Liver (tissue), 10 donors: ENCODE measurements at places on chromosomes 4 and X.

DNA sequence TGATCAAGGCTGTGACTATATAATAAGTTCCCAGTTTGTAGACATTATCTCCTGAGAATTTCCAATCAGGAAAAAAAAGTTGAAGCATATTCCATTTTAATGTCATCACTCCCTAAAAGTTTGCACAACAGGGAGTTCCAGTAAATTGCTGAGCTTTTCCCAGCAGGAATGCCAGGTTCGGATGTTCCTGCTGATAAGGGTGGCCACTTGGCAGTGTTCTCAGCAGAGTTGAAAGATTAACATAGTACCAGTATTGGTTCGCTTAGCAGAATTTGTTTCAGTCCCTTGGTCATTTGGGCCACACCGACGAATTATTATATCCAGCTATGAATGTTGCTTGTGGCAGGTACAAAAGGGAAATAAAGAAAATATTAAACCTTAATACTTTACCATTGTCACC lies 5.2 kb upstream of the CXCL2 start:
- DNase-seq: no peak

GRCh38 chrX:81205551-81205950 lies 3.6 kb downstream of the SH3BGRL start:
- no peak for DNase-seq

- DNase-seq: no peak
Observed at GRCh38 chrX:120672841-120673530, 43.1 kb upstream of the C1GALT1C1 start.

DNA sequence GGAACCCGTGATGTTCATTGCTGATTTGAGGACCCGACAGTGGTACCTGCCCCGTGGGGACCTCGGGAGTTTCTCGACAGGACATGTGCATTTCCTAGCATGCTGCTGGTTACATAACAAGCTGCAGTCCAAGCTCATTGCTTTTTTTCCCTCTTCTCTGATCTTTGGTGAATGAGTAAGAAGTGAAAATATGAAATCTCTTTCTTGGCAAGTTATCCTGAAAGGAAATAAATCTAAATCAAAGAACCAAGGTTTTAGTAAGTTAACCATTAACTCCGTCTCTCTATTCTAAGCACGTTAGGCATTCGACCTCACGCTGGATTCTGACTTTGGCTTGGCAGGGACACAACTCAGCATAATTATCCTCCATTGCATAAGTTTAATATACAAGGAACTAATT lies 86.6 kb downstream of the STK32B start:
- no peak for DNase-seq

GRCh38 chrX:50075630-50076339 lies 125.0 kb downstream of the AKAP4 start:
- no peak for DNase-seq

- DNase-seq: no peak
Observed at GRCh38 chrX:17713288-17713687, 24.0 kb upstream of the SCML1 start.

- DNase-seq: no peak
Observed at GRCh38 chr4:150141756-150142155, 63.5 kb downstream of the DCLK2 start.

DNA sequence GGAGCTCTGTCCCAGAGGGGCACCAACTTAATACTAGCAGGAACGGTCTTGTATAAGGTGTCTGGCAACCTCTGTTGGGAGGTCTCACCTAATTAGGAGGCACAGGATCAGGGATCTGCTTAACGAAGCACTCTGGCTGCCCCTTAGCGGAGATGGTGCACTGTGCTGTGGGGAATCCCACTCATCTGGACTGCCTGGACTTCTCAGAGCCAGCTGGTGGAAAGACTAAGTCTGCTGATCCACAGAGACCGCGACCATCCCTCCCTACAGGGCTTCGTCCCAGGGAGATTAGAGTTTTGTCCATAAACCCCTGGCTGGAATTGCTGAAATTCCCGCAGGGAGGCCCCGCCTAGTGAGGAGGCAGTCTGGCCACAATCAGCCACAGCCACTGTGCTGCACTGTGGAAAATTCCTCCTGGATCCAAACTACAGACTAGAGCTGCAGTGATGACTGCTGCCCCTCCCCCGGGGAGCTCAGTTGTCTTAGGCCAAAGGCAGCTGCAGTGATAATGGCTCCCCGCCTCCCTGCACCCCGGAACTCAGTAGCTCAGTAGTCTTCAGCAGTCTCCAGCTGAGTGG lies 22.0 kb upstream of the ZCCHC4 start:
- no peak for DNase-seq

DNA sequence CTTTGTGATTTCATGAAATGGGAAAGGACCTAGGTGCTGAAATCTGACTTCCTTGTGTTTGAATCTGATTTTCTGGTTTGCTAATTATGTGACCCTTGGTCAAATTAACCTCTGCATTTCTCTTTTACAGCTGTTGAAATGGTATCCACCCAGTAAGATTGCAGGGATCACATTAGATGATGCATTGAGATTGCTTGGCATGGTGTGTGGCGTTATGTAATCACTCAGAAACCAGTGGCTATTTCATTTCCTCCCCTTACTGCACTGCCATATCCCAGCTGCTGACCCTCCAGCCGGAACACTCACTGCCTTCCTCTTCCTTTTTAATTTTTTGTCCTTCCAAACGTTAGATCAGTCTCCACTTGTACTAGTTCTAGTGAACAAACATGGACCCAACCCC lies 79.0 kb downstream of the KLHL8 start:
- no peak for DNase-seq

- DNase-seq: no peak
Observed at GRCh38 chr4:76748649-76749048, 149.3 kb downstream of the SOWAHB start.

DNA sequence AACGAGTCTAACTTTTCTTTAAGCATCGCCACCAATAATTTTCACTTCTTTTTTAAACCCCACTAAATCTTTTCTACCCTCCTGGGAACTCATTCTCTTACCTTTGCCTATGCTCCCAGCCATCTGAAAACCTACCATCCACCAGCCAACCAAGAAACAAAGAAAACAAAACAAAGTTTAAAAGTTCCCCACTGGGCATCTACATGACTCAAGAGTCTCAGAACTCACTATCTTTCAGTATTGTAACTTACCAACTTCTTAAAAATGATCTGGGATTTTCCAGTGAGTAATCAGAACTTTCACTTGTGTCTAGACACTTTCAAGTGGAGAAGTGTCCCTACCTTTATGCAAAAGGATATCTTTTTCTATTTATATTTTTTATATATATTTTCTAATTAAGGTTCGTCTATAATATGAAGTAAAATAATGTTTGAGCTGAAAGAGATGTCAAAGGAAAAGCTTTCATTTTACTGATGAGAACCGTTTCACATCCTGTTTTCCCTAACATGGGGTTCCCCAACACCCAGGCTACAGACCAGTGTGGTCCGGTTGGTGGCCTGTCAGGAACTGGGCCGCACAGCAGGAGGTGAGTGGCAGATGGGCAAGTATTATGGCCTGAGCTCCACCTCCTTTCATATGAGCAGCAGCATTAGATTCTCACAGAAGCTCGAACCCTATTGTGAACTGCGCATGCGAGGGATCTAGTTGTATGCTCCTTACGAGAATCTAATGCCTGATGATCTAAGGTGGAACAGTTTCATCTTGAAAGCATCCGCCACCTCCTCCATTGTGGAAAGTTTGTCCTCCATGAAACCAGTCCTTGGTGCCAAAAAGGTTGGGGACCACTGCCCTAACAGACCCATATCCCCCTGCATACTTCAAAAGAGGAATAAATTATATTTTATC lies 9.8 kb upstream of the TIGD2 start:
- no peak for DNase-seq

GRCh38 chr4:34845926-34846325 lies 1398.4 kb downstream of the ARAP2 start:
- DNase-seq: no peak

- DNase-seq: no peak
Observed at GRCh38 chr4:96063639-96064038, 223.7 kb downstream of the PDHA2 start.

- no peak for DNase-seq
Observed at GRCh38 chr4:5746829-5747737, 36.1 kb downstream of the EVC start.

DNA sequence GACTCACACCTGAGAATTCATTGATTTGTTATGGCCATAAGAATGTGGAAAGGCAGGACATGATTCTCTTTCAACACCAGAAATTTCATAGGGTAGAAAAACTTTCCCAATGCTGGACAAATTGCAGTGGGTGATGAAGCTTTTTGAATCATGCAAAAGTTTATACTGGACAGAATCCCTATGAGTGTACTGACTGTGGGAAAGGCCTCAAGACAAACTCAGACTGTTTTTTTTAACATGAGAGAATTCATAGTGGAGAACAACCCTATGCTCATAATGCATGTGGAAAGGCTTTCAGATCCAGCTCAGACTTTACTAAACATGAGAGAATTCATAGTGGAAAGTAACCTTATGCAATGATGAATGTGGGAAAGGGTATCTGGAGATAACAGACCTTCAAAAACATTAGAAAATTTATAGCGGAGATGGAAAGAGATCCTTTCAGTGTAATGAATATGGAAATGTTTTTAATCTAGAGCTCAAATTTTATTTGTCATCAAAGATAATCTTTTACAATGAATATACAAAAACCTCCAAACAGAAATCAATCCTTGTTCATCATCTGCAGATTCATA lies 36.2 kb upstream of the MAGED1 start:
- DNase-seq: no peak

GRCh38 chrX:86348669-86349068 lies 200.4 kb downstream of the DACH2 start:
- DNase-seq: no peak

DNA sequence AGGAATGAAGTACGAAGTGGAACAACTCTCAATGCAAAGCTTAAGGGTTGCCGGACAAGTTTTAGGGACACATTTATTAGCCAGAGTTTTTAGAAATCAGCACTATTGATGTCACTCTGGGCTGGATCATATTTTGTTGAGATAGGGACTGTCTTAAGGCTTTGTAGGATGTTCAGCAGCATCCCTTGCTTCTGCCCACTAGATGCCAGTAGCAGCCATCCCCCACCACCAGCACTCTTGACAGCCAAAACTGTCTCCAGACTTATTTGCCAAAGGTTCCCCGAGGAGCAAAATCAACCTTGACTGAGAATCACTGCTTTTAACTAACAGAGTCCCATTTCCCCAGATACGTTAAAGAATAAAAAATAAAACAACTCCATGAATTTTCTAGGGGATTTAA lies 1497.3 kb downstream of the STIM2 start:
- no peak for DNase-seq

- no peak for DNase-seq
Observed at GRCh38 chr4:23401572-23401971, 488.3 kb downstream of the PPARGC1A start.

GRCh38 chr4:149801416-149801815 lies 14.2 kb downstream of the IQCM start:
- no peak for DNase-seq

- no peak for DNase-seq
Observed at GRCh38 chr4:123299212-123299691, 97.3 kb upstream of the SPRY1 start.

- DNase-seq: no peak
Observed at GRCh38 chr4:78756137-78756536, 20.0 kb upstream of the BMP2K start.

- no peak for DNase-seq
Observed at GRCh38 chr4:7073526-7074390, 5.9 kb upstream of the GRPEL1 start.

DNA sequence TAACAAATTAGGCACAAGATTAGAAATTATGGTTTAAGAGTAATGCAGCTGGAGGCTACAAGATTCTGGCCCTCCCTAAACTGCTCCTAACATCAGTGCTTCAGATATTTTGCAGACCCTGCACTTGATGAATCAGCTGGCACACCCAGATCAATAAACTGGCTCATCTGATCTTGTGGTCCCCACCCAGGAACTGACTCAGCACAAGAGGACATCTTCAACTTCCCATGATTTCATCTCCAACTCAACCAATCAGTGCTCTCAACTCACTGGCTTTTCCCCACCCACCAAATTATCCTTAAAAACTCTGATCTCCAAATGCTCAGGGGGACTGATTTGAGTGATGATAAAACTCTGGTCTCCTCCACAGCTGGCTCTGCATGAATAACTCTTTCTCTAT lies 21.7 kb upstream of the TMEM33 start:
- no peak for DNase-seq

- no peak for DNase-seq
Observed at GRCh38 chr4:14404730-14405129, 597.6 kb upstream of the CPEB2 start.

DNA sequence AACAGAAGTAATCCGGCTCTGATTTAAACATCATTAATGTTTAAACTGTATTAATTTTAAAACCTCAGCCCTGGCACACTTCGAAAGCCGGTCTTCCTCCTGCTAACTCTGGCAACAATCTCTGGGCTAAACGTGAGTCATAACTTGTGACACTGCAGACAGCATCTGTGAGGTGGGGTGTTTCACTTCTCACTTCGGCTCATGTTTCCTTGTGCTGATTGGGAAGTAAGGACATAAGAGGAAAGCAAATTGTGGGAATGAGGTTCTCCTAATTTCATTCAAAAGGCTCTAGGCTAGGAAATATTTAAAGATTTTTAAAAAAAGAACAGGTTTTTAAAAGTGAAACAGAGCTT lies 139.9 kb upstream of the USP9X start:
- no peak for DNase-seq

DNA sequence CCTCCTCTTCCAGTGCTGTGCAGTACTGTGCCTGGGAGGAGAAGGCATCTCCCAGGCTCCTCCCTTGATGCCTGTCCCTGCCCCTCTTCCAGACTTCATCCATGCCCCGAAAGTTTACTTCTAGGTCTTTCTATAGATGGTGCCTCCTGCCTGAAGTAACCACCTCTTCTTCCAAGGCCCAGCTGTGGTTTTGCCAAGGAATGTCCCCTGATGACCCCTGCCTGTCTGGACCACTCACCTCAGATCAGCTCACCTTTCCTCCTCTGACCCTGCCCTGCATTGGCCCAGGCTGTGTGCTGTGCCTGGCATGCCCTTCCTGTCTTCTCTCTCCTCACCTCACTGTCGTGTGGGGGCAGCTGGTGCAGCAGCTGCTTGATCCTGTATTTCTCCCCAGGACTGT lies 6.8 kb downstream of the PRICKLE3 start:
- no peak for DNase-seq

DNA sequence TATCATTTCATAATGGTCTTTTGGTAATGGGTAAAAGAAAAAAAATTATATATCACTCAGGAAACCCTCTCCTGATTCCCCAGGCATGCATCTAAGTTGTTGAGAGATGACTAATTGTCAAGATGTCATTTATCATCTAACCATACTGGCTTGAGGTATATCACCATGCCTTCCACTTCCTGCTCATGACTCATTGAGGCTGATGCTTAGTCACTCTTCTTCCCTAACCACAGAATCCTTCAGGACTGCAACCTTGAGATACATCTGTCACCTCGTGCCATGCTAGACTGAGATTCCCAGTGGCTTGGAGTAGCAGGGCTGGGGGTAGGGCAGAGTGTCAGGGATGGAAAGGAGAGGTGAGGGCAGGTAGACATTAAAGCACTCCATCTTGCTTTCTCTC lies 782.5 kb upstream of the INTU start:
- no peak for DNase-seq

DNA sequence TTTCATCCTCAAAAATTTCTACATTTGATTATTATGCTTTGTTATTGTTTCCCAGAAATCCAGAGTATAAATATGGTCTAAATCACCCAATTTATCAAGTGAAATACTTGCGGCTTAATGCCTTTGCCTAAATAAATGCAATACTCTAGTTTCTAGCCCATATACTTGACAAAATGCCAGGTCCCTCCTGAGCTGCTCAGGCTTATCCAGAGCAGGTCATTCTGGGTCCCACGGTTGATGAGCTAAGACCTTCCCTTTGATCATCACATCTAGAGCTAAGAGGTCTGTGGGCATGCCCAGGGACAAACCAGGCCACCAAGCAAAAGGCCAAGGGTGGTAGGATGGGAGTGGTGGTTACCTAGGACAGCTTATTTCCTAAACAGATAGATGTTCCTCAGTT lies 180.1 kb downstream of the SMIM20 start:
- no peak for DNase-seq
